ENCODE measurements at places on chromosomes 1 and 21. TPM values are rescaled to one million over a fixed set of nuclear protein-coding genes. Genes with fewer than 3 reads are reported as not detected.

- H3K4me3 ChIP-seq = no peak overlapping the region
- no peak overlapping the region for H3K27ac ChIP-seq
- H3K4me1 ChIP-seq = peaks cover 48% of the 10 kb centered on the region
- no peaks in the 10 kb centered on the region for H3K36me3 ChIP-seq
These were observed 5.1 kb upstream of the ARHGEF2 start for GRCh38 chr1:155983191-155984024.

GRCh38 chr1:203090421-203091198 is 4.8 kb upstream of the MYOG start:
- H3K27ac ChIP-seq = no peak overlapping the region
- H3K36me3 ChIP-seq = no peaks in the 10 kb centered on the region

GRCh38 chr21:17441370-17441769 is 71.5 kb upstream of the CXADR start:
- H3K27ac ChIP-seq = no peak overlapping the region
- H3K36me3 ChIP-seq = no peaks in the 10 kb centered on the region
- H3K4me1 ChIP-seq = no peaks in the 10 kb centered on the region
- H3K27me3 ChIP-seq = no peaks in the 10 kb centered on the region

- H3K27me3 ChIP-seq = no peaks in the 10 kb centered on the region
- H3K27ac ChIP-seq = no peak overlapping the region
- H3K36me3 ChIP-seq = no peaks in the 10 kb centered on the region
- H3K4me3 ChIP-seq = no peak overlapping the region
These were observed 23.6 kb upstream of the DUSP10 start for GRCh38 chr1:221765527-221765926.

- DNase-seq = peak; percentile 69
- peaks cover 4% of the 10 kb centered on the region for H3K36me3 ChIP-seq
- no peaks in the 10 kb centered on the region for H3K4me1 ChIP-seq
- H3K27ac ChIP-seq = no peak overlapping the region
- H3K4me3 ChIP-seq = no peak overlapping the region
These were observed 6.6 kb upstream of the NUP133 start for GRCh38 chr1:229514578-229515275.

The NFIA gene
- total RNA-seq = 6.9 TPM

The CTTNBP2NL gene
- 0.47 TPM for total RNA-seq

The CHIA gene
- total RNA-seq = not detected

The CR1 gene
- 11.5 TPM for total RNA-seq

GRCh38 chr1:23624440-23624839 is 65.1 kb upstream of the ID3 start:
- no peaks in the 10 kb centered on the region for H3K36me3 ChIP-seq
- peaks cover 68% of the 10 kb centered on the region for H3K4me1 ChIP-seq
- H3K27ac ChIP-seq = no peak overlapping the region

The MAP3K7CL gene
- 10.3 TPM for total RNA-seq

- no peak overlapping the region for H3K4me3 ChIP-seq
- no peaks in the 10 kb centered on the region for H3K4me1 ChIP-seq
- no peaks in the 10 kb centered on the region for H3K27me3 ChIP-seq
- H3K27ac ChIP-seq = no peak overlapping the region
These were observed 49.5 kb upstream of the RAB4A start for GRCh38 chr1:229221106-229222019.

- peaks cover 15% of the 10 kb centered on the region for H3K36me3 ChIP-seq
- peak overlapping the region; percentile 90 for H3K27ac ChIP-seq
- H3K4me1 ChIP-seq = peaks cover 43% of the 10 kb centered on the region
- H3K27me3 ChIP-seq = no peaks in the 10 kb centered on the region
- DNase-seq = peak; percentile 63
These were observed 1.6 kb upstream of the S1PR1 start for GRCh38 chr1:101235216-101235695.

- H3K4me1 ChIP-seq = no peaks in the 10 kb centered on the region
- H3K27ac ChIP-seq = no peak overlapping the region
- peak; percentile 68 for DNase-seq
- H3K27me3 ChIP-seq = no peaks in the 10 kb centered on the region
These were observed 29.9 kb upstream of the RPTN start for GRCh38 chr1:152188673-152189591.

DNA sequence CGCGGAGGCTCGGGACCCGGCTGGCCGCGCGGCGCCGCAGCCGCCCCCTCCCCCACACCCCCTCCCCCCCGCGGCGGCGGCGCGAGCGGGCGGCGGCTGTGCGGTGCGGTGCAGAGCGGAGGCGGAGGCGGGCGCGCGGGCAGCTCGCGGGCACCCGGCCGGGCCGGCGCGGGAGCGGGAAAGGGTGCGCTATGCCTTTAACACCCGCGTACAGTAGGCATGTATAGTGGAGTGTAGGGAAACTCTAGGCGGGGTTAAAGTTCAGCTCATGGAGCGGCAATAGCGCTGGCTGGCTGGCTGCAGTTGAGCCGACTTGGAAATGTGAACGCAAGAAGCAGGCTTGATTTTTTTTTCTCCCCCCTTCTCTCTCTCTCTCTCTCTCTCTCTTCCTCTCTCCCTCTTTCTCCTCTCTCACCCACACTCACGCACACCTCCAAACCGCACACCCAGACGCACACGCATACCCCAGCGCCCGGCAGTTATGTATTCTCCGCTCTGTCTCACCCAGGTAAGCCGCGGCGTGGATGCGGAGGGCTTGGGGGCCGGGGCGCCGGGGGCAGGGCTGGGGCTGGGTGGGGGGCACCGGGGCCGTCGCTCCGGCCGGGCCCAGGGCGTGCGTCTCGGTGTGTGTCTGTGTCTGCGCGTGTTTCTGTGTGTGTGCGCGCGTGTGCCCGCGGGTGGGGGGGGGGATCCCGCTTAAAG is at the start of gene NFIA:
Gene NFIA, plus strand, starts transcription at position 251 of the 702 bp plus-strand sequence.
- no peaks in the 10 kb centered on the region for H3K27me3 ChIP-seq
- peak; percentile 41 for DNase-seq
- H3K4me3 ChIP-seq = peak within 1 kb of the TSS; percentile 63
- H3K27ac ChIP-seq = no peak within 1 kb of the TSS
- no peaks in the 10 kb centered on the region for H3K36me3 ChIP-seq

- peaks cover 94% of the 10 kb centered on the region for H3K4me1 ChIP-seq
- H3K4me3 ChIP-seq = no peak overlapping the region
- H3K36me3 ChIP-seq = peaks cover 20% of the 10 kb centered on the region
- H3K27ac ChIP-seq = no peak overlapping the region
These were observed 38.1 kb downstream of the RCSD1 start for GRCh38 chr1:167668108-167668507.

The OVAAL gene
- total RNA-seq = not detected

The CRNN gene
- not detected for total RNA-seq

The MORN1 gene
- 12.5 TPM for total RNA-seq

GRCh38 chr21:41378849-41379248 is 17.0 kb downstream of the MX2 start:
- H3K27ac ChIP-seq = no peak overlapping the region
- H3K4me1 ChIP-seq = peaks cover 1% of the 10 kb centered on the region
- no peak overlapping the region for H3K4me3 ChIP-seq
- H3K27me3 ChIP-seq = no peaks in the 10 kb centered on the region
- DNase-seq = no peak

- no peak for DNase-seq
- peaks cover 5% of the 10 kb centered on the region for H3K27me3 ChIP-seq
- no peak overlapping the region for H3K27ac ChIP-seq
- H3K4me1 ChIP-seq = peaks cover 15% of the 10 kb centered on the region
These were observed 91.5 kb upstream of the IPO9 start for GRCh38 chr1:201737352-201738060.

DNA sequence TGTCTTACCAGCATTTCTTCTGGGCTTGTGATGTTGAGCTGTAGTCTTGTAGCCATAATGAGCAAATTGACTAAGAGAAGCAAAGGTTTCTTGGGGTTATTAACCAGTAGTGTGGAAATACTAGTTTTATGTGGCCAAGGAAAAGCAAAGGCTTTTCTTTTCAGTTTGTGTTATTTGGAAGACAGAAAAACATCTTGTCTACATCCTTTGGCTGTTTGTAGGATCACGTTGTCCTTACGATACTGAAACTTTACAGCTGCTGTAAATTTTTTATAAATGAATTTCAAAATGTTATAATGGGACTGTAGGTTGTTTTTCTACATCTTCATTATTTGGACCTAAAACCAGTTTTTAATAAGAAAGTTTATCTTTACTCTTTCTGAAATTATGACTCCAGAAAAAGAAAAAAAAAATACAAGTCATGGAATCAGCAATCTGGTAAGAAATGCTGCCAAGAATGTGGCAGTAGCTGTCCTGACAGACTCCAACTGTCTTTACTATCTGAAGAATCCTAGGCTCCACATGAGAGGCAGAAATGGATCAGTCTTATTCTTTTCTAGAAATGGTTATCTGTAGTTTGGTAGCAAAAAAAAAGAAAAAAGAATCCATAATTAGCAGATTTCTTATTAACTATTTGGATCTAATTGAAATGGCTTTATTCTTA is 41.6 kb upstream of the QSOX1 start:
- H3K27me3 ChIP-seq = no peaks in the 10 kb centered on the region
- H3K36me3 ChIP-seq = peaks cover 21% of the 10 kb centered on the region
- no peaks in the 10 kb centered on the region for H3K4me1 ChIP-seq
- H3K4me3 ChIP-seq = no peak overlapping the region
- no peak overlapping the region for H3K27ac ChIP-seq
- DNase-seq = no peak

The AXDND1 gene
- 0.44 TPM for total RNA-seq

DNA sequence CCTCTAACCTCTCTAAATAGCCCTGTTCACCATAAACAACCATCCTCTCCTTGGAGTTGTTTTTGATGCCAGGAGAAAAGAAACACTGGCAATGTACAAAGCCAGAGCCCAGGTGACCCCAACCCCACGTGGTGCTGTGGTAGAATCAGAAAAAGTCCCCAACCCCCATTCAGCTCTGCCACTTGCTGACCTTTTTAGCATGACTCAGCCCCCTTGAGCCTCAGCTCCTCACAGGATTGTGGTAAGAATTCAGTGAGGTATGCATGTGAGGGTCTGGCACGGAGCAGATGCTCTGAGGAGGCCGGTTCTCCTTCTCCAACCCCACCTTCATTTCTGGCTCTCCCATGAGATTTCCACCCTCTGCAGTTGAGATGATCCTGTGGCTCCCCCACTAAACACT is 11.1 kb upstream of the CHI3L1 start:
- no peaks in the 10 kb centered on the region for H3K27me3 ChIP-seq
- H3K36me3 ChIP-seq = no peaks in the 10 kb centered on the region
- H3K4me3 ChIP-seq = no peak overlapping the region
- no peak overlapping the region for H3K27ac ChIP-seq

DNA sequence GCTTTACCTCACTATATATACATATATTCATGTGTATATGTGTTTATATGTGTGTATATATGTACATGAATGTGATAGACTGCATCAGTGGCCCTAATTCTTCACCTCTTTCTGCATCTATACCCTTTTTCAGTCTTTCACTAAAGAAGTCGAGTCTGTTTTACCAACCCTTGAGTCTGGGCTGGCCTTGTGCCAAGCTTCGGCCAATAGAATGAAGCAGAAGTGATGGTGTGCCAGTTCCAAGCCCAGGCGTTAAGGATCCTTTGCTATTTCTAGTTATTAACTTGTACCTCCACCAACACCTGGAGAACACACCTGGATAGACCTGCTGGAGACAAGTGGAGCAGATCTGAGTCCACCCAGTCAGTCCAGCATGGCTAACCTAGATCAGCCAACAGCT is 61.6 kb upstream of the PPM1J start:
- H3K4me3 ChIP-seq = no peak overlapping the region
- DNase-seq = no peak
- no peaks in the 10 kb centered on the region for H3K36me3 ChIP-seq
- H3K27ac ChIP-seq = no peak overlapping the region
- H3K27me3 ChIP-seq = no peaks in the 10 kb centered on the region

DNA sequence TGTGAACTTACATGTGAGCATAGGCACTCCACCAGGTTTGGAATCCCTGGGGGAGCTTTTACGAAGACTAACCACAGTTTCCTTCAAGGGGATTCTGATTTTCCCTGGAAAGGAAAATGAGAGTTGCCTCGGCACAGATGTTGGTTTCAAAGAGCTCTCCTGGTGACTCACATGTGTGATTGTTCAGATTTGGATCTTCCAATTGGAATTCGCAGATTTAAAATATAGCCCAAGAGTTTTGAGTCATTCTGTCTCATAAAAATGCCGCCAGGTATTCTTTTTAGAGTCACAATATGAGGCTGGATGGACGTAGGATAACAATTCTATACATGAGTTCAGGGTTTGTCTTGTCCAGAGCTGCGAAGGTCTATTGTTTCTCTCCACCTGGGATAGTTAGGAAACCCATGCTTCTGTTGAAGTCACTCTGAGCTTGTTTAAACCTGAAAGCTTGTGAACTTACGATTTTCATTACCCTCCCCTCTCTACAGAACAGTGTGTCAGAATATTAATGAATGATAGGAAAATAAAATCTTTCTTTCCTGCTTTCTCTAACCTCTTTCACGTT is 64.9 kb downstream of the TGFB2 start:
- H3K4me1 ChIP-seq = no peaks in the 10 kb centered on the region
- H3K36me3 ChIP-seq = no peaks in the 10 kb centered on the region
- no peak overlapping the region for H3K27ac ChIP-seq
- H3K4me3 ChIP-seq = no peak overlapping the region
- H3K27me3 ChIP-seq = no peaks in the 10 kb centered on the region
- no peak for DNase-seq

DNA sequence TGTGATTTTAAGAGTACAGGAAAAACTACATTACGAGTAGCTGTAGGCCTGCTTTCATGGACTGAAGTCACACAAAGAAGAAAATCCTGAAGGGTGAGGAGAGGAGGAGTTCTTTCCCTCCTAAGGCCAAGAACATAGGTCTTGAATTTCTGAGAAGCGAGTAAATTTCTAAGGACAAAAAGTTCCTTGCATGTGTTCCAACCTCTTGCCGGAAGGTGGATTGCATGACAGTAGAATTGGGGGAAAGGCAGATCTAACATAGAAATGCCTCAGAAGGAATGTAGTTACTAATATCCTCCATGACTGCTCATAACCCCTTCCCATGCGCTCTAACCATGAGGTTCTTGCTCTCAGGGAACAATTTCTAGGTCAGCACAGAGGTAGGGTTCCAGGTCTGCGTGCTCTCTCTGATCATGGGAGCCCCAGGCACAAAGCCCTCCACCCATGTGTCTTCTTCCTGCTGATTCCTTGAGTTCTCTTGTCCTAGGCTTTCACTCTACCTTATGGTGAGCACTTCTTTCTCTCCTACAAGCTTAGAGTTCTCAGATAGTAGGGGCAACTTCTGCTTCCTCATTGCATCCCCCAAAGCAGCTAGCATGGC is 13.7 kb downstream of the CD2 start:
- peaks cover 50% of the 10 kb centered on the region for H3K36me3 ChIP-seq
- no peak for DNase-seq
- H3K4me1 ChIP-seq = peaks cover 100% of the 10 kb centered on the region
- peak overlapping the region; percentile 88 for H3K27ac ChIP-seq

DNA sequence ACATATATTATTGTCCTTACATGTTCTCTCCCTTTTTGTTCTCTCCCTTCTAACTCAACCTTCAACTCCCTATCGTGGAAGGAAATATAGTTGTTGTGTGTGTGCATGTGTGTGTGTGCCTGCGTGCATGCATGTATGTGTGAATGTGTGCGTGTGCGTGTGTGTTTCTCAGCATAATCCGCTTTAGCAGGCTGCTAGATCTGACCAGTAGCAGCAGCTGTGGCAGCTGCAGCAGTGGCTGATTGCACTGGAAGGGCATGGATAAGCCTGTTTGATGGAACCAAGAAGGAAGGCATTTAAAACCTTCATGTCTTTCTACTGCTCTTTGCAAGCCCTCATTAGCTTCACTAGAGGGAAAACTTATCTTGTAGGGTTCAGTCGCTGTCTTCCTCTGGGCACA is 65.6 kb upstream of the IRF2BP2 start:
- no peaks in the 10 kb centered on the region for H3K36me3 ChIP-seq
- H3K4me3 ChIP-seq = no peak overlapping the region
- H3K27me3 ChIP-seq = no peaks in the 10 kb centered on the region
- no peak overlapping the region for H3K27ac ChIP-seq

All from CD4-positive, alpha-beta memory T cell (primary cell).